ENCODE measurements at places on chromosomes 2 and 18.

- no peak for DNase-seq
These were observed 203.3 kb upstream of the SPOPL start for GRCh38 chr2:138298120-138298814.

GRCh38 chr2:208488686-208489564 is 82.3 kb downstream of the PTH2R start:
- no peak for DNase-seq

DNA sequence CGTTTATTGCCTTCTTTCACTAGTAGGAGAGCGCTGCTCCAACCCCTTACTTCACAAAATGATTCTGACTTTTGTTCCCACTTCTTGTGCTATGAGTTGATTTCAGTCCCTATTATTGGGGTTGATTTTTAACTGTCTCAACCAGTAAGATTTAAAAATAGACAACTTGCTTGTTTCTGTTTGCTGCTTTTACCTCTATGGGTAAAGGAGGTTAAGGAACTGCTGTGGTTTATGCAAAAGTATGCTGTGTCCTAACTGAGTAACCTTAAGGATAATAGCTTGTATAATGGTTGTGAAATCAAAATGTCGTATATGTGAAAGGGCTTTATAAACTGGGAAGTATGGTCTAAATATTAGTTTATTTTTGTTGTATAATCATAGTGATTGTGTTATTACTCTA is 22.6 kb downstream of the ALMS1 start:
- DNase-seq, result no peak

DNA sequence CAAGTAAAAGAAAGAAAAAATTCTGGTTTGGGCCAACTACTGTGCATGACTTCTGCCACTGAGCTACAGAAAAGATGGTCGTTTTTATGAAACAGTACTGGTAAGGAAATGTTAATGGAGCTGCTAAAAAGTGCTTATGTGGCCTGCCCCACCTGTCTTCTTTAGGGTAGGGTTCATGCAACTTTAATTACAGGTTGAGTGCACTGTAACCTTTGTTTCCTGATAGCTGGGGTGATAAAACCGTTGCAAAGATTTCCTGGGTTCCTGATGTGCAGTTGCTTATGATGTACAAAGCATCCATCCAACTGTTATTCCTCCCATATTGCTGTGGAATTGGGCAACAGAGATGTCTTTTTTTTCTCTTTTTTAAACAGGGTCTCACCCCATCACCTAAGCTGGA is 34.3 kb upstream of the PUM2 start:
- no peak for DNase-seq

DNA sequence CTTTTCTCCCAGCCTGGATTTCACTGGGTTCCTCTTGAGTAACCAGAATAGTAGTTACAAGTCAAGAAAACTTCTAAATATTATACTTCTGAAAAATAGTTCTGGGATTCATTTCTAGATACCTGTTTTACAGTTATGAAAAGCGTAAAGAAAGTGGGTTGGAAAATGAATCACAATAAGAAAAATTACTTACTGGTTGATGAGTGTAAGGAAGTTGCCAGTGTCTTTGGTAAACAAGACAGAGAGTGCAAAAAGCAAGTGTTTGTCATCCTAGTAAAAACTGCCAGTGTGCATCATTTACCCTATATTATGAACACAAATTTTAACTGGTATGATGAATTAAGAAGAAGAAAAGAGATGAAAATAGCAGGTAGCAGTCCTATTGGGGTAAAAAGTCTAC is 88.9 kb downstream of the R3HDM1 start:
- no peak for DNase-seq

DNA sequence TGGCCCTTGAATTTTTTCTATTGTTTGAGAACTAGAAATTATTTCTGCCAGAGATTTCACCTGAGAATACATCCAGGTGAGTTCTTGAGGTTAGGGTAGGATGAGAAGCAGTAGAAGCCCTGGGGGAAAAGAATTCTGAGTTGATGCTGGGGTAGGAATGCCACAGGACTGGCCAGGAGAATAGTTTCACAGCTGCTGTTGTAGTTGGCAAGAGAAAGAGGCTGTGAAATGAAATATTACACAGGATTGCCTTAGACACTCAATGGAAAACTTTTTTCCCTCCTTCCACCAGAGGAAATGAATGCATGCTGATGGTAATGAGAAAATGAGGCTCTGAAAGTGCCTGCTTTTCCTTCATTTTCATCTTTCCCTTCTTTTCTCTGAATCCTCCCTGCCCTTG is 54.6 kb downstream of the PRKCE start:
- peak; percentile 62 for DNase-seq

GRCh38 chr18:26700201-26700600 is 151.8 kb upstream of the KCTD1 start:
- DNase-seq, result no peak

GRCh38 chr2:221410487-221410886 is 161.6 kb downstream of the EPHA4 start:
- no peak for DNase-seq

DNA sequence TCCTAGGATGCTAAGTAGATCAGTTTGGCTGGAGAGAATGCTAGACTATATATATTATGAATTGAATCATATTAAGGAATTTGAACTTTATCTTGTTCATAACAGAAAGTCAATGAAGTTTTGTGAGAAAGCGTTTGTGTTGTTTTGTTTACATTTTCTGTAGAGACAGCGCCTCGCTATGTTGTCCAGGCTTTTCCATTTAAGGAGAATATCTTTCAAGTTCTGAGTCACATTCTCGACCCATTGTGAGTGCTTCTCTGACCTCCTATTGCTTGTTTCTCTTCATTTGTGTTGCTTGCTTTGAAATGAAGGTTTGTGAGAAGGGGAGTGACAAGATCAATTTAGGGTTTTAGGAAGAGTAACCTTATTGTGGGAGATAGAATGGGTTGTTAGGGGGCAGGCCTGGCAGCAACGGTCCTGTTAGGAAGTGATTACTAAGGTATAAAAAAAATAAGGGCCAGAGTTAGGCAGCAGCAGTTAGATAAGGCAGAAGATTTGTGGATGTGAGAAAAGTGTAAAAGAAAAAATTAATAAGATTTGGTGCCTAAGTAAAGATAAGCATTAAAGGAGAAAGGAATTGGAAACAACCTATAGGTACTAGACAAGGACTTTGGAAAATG is 47.6 kb upstream of the ACVR1 start:
- no peak for DNase-seq

DNA sequence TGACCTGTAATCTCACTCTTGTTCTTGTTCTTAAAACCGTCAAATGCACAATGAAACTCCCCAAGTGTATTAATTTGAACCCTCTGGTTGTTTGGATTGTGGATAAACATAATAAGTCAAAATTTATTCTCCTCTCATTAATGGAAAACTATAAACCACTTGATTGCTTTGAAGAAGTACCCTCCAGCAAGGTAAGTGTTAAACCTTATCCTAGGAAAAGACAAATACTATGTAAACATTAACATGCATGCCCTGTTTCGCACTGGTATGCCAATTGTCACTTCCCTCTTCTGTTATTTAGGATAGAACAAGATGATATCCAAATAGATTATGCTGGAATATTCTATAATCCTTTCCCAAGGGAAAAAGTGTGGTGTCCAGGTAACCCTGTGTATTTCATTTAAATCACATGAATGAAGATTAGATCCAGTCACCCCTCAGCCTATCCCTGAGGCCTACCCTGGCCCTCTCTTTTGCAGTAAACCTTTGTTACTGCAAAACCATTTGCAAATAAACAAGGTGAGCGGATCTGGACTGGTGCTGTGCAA is 1.3 kb downstream of the ADI1 start:
- no peak for DNase-seq

DNA sequence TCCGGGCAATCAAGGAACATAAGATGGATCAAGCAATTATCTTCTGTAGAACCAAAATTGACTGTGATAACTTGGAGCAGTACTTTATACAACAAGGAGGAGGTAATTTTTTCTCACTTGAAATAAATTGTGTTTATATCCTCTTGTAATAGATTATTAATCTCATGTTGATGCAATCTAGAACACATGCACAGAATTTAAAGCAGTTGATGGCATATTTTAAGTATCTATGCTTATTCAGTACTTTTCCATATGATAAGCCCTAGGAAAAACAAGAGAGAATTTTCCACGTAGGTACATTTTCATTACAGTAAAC is 31.8 kb downstream of the DDX1 start:
- DNase-seq, result no peak

- DNase-seq, result peak; percentile 21
These were observed 664 bp downstream of the CCT4 start for GRCh38 chr2:61887717-61888266.

DNA sequence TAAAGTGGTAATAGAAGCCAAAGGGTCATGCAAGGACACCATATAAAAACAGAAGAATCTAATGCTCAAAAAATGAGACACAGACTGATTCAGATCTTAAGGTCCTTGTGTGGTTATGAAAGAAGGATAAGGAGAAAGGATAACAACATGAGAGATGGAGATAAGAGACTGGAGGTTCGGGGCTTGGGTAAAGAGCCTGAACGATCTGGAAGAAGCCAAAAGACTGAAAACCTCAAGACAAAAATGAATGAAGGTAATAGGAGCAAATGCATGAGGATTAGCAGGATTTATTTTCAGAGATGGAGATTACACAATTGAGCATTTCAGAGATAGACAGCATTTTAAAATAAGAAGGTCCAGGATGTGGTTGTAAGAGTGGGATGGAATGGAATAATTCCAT is 26.1 kb downstream of the STK17B start:
- DNase-seq, result no peak
